ENCODE measurements at places on chromosomes 2 and 18.
A peak's percentile ranks its signal among the peaks of the same experiment; 100 is the strongest.

DNA sequence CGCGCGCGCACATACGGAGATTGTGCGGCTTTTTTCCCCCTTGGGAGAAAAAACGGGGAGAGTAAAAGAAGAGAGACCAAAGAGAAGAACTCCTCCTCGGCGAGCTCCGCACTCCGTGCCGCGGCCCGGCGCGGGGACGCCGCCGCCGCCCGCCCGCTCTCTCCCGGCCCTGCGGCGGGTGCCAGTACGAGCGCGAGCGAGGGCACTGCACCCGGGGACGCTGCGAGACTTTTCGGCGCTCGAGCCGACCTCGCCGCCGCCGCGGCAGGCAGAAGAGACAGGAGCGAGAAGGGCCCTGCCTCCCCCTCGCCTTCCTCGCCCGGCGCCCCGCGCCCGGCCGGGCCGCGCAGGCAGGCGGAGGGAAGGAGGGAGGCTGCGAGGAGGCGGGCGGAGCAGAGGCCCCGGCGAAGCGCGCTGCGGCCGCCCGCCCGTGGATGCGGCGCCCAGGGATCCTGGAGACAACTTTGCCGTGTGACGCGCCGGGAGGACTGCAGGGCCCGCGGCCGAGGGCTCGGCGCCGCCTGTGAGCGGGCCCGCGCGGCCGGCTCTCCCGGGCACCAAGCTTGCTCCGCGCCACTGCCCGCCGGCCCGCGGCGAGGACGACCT is 857 bp upstream of the INHBB start:
- DNase-seq: no peak

- no peak for DNase-seq
These were observed 42.3 kb upstream of the MYO1B start for GRCh38 chr2:191202881-191203397.

GRCh38 chr2:197182668-197183067 is 127.9 kb downstream of the ANKRD44 start:
- no peak for DNase-seq

DNA sequence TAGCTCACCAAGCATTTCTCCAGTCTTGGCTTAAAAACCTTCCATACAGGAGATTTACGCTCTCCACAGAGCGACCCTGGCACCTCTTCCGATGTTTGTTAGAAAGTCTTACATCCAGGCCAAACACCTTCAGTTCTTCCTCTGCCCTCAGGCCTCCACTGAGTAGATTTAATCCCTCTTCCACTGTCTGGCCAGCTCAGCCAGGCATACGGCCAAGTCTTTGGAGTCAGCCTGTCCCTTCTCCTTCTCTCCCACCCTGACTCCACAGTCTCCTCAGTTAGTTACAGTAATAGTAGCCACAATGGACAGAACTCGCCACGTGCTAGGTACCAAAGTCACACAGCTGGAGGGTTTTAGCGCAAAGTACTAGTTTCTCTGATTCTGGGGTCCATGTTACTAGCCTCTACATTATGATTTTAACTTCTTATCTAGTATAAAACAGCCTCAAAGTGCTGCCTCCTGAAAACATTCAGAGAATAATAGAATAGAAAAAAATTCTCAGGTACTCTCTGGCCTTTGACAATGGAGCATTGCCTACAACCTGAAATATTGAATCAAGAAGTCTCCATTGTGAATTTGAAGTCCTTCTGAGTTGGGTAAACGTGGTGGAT is 39.5 kb downstream of the THNSL2 start:
- DNase-seq: no peak

- no peak for DNase-seq
These were observed 34.0 kb downstream of the UGP2 start for GRCh38 chr2:63875559-63876245.

GRCh38 chr18:60676815-60677214 is 304.2 kb upstream of the MC4R start:
- no peak for DNase-seq

DNA sequence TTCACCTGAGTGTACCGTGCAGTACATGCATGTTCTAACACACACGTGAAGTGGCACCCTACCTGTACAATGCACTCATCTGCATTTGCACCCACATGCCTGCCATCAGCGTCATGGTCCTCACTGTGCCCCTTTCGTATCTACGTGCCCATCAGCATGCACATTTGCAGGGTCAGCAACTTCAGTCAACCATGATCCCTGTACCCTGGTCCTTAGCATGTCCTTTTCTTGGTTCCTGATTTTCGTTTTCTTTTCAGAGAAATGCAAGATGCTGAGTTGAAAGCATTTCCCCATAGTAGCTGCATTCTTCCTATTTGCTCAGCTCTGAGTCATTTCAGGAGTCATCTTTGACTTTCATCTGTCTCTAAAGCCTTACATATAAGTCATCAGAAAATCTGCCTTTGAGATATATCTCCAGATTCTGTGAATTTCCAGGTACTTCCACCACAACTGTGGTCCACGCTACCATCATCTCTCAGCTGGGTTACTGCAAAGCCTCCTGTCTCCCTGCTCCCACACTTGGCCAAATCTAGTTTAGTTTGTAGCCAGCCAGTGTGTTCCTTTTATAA is 14.7 kb upstream of the PUM2 start:
- DNase-seq: peak; percentile 49

DNA sequence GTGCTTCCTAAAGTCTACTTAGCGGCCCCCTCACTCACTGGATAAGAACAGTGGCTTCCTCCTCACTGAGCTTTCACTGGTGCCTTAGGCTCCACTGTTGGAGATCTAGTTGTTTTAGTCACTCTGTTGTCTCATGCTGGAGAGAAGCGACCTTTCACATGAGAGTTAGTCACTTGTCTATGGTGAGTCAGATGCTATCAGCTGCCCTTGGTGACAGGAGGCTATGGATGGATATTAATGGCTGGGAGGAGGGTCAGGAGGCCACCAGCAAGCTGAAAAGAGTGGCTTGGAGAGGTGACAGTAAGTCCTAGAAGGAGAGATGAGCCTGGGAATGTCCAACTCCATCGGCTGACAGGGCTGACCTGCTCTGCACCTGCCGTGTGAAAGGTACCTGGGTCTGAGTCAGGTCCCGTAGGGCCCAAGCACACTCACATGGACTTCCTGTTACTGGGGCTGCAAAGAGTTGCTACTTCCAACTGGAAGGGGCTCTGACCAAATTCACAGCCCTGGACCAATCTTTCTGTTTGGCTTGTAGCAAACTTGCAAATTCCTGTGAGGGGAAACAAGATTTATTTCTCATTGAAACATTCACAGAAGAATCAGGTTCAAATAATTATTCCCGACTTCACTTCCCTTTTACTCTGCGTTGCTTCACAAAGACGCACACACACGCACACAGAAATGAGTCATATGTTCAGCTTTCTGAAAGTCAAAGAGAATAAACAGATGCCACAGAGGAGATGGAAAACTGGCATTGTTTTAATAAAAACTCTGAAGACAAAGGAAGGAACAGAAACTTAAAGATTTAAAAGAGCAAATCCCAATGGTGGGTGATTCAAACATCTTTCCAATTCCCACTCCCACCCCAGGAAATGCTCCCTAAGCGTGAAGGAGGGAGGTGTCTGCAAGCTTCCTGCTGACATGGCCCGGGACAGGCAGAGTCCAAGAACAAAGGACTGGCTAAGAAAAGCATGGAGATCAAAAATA is 203.5 kb upstream of the TWIST2 start:
- no peak for DNase-seq

DNA sequence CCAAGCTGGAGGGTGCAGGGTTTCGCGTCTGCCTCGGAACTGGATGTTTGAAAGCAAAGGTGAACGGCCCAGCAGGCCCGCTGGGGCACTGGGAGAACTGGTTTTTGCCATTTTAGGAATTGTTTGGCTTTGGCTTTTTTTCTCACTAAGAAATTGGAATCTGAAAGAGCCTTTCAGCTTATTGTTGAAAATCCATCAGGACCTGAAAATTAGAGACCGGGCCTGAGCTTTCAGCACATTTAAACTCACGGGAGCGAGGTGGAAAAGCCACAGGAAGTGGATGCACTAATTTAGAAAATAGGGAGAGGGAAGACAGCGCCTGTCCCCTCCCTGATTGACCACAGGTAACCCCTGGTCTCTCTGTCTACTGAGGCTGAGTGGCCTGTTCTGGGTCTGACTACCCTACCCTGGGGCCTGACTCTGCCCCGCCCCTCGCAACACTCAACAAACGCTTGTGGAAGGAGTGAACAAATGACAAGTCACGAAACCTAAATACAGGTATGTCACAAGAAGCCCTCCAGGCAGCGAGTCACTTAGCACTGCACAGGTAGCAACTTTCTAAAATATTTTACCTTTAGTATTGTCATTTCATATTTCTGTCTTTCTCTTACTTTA is 100.3 kb upstream of the MBOAT2 start:
- no peak for DNase-seq

GRCh38 chr2:74328573-74328972 is 14.6 kb downstream of the SLC4A5 start:
- DNase-seq: no peak

- no peak for DNase-seq
These were observed 1.9 kb downstream of the SEMA4C start for GRCh38 chr2:96867756-96868554.

GRCh38 chr18:40215979-40216378 is 1739.1 kb upstream of the PIK3C3 start:
- DNase-seq: no peak

- DNase-seq: no peak
These were observed 136.0 kb upstream of the GLI2 start for GRCh38 chr2:120599656-120600055.

- no peak for DNase-seq
These were observed 12.6 kb downstream of the DTYMK start for GRCh38 chr2:241673797-241674725.

DNA sequence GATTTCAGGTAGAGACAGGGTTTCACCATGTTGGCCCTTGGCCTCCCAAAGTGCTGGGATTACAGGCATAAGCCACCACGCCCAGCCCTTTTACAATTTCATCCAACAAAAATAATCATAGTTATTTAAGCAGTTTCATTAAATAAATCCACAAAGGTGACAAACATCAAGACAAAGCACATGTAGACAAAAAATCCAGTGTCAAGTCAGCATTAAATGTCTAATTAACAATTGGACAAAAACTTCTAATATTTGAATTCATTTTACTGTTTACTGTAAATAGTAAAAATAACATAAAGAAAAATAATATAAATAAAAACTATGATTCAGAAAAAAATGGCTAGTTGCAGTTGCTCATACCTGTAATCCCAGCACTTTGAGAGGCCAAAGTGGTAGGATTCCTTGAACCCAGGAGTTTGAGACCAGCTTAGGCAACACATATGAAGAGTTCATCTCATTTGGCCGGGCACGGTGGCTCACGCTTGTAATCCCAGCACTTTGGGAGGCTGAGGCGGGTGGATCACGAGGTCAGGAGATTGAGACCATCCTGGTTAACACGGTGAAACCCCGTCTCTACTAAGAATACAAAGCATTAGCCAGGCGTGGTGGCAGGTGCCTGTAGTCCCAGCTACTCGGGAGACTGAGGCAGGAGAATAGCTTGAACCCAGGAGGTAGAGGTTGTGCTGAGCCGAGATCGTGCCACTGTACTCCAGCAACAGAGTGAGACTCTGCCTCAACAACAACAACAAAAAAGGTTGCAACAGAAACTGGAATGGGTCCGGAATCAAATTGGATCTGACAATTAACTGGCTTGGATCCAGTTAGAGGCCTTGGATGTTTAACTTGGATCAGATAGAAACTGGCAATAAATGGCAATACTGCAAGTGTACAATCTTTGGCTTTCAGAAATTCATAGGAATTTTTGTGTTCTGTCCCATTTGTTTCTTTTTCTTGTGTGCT is 56.9 kb upstream of the MAT2A start:
- DNase-seq: no peak
